ENCODE measurements at places on chromosomes 1 and 21.

DNA sequence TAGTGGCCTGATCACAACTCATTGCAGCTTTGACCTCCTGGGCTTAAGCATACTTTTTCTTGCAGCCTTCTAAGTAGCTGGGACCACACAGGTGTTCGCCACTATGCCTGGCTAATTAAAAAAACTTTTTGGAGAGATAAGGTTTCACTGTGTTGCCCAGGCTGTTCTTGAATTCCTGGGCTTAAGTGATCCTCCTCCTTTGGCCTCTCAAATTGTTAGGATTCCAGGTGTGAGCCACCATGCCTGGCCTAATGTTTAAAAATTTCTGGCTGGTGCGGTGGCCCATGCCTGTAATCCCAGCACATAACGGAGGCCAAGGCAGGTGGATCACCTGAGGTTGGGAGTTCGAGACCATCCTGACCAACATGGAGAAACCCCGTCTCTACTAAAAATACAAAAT is 24.4 kb downstream of the YTHDF2 start:
- no peak for DNase-seq

- DNase-seq: no peak
Observed at GRCh38 chr21:34761758-34762330, 93.0 kb downstream of the CLIC6 start.

DNA sequence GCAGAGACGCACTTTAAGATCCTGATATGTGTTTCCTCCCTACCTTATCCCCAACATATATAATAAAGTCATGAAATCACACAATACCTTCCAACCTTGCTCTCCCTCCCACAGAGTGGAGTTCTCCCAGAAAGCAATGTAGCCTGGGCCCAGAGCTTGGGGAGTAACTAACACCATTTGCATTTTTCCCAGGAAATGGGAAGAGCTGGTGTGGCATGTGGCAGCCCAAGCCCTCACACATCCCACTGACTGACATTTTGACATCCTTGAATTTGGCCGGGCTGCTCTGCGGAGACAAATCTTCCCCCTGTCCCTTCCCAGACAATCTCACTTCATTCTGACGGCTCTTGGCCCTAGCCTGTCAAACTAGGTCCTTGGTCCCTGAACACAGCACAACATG is 37.0 kb upstream of the ATP2B4 start:
- no peak for DNase-seq

DNA sequence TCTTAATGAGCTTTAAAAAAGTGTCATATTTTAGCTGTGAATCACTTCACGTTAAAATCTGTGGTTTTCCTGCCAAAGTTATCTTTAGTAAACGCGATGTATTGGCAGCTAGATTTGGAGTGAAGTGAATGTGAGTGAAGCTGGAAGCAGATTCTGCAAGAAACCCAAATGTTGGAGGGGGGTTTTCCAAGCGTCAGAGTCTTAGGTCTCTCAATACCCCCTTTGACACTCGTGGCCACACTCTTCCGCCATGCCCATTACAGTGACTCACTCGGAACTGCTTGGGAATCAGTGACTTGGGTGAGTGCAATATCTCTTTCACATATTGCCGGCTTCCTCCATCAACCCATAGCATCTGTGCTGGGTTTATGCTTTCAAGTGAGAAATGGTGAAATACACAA is 17.5 kb downstream of the B3GALT5 start:
- no peak for DNase-seq

DNA sequence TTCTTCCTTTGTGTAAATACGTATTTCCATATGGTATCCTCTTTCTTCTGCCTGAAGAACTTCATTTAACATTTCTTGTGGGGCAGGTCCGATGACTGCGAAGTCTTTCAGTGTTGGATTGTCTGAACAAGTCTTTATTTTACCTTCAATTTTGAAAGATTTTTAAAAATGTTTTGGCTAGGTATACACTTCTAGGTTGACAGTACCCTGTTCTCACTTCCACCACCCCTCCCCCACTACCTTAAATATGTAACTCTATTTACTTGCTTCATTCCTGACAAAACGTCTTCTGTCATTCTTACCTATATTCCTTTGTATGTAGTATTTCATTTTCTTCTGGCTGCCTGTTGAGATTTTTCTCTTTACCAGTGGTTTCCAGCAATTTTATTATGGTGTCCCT is 85.7 kb upstream of the ARTN start:
- no peak for DNase-seq

DNA sequence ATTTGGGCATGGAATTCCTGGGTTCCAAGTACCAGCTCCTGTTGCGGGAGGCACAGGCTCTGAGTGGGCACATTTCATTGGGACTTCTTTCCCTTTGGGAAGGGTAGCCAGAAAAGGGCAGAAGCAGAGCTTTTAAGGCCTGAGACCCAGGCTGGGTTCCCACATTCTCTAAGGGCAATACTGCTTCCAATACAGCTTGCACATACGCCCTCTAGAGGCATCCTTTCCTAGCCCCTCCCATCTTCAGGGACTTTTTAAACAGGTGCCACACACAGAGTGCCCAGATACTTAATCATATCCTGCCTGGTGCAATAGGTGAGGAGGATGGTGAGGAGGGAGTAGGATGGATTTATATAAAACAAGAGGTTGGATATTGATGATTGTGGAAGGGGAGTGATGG is 5.7 kb downstream of the GPR88 start:
- no peak for DNase-seq

GRCh38 chr1:60090655-60091054 is 17.1 kb upstream of the C1orf87 start:
- no peak for DNase-seq

DNA sequence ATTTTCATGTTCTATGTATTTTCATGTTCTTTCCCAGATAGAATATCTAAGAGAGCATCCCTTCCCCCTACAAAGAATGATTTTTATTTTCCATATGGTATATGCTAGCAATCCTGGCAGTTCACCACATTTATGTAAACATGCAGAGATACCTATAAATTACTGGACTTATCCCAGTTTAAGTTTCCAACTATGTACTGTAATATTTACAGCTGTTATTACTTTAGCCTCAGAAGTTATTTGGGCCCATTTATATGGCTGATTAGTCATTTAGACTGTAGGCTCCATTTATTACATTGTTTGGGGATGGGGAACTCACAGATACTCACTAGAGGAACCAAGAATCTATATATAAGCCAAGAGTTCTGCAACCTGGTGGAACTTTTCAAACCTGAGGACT is 84.8 kb upstream of the WARS2 start:
- no peak for DNase-seq

DNA sequence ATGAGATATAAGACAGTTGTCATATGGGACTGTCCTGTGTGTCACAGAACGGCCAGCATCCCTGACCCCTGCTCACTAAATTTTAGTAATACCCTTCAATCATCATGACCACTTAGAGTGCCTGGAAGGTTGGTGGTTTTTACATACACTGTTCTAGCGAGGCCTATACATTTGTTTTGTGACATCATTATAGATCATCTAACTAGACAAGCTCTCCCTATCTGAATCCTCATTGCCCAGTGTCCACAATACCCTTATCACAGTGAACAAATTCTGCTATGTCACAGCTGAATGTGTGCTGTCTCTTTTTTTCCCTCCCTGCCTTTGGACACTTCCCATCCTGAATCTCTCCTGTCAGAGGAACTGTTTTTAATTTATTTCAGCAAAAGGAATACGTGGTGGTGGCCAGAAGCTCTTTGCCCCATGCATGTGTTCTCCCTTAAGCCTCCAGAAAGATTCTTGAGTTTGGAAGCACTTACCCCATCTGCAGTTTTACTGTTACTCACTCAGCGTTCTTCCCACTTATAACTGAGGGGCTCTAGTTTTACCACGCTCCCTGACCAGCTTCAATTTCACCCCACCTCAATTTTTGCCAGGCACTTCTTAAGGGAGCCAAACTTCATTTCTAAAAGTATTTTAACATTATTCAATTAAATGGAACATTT is 70.3 kb downstream of the OLFML2B start:
- no peak for DNase-seq

- DNase-seq: no peak
Observed at GRCh38 chr1:33375316-33375715, 54.4 kb upstream of the A3GALT2 start.

GRCh38 chr1:25088946-25089345 is 143.4 kb downstream of the SYF2 start:
- no peak for DNase-seq

DNA sequence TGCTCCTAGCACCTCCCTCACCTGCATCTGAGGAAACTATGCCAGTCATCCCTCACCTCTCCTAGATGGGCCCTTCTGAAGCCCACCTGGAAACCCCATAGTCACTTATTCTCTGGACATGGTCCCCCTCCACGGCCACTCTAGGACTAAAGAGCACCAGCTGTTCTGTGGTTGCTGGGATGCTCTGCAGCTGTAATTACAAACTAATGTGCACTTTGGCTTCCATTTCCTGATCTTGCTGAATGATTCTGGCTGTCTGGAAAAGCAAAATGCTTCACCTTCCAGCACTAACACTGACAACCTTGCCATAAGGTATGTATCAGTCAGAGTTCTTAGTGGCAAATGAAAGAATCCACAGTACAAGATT is 48.7 kb upstream of the PSEN2 start:
- no peak for DNase-seq

GRCh38 chr1:78333502-78333901 is 157.3 kb upstream of the PTGFR start:
- no peak for DNase-seq

GRCh38 chr1:113610372-113610771 is 148.9 kb downstream of the PHTF1 start:
- DNase-seq: no peak

DNA sequence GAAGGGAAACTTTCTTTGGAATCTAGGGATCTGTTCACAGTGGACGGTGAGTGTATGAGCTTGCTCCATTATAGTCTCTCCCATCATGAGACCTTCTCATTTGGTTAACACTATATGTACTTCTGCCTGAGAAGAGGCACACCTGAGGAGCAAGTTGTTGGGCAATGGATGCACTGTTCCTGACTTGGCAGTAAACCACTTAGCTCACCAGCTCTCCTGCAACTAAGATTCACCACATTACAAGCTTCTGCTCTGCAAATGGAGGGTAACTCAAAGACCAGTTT is 10.2 kb downstream of the MACF1 start:
- DNase-seq: no peak

DNA sequence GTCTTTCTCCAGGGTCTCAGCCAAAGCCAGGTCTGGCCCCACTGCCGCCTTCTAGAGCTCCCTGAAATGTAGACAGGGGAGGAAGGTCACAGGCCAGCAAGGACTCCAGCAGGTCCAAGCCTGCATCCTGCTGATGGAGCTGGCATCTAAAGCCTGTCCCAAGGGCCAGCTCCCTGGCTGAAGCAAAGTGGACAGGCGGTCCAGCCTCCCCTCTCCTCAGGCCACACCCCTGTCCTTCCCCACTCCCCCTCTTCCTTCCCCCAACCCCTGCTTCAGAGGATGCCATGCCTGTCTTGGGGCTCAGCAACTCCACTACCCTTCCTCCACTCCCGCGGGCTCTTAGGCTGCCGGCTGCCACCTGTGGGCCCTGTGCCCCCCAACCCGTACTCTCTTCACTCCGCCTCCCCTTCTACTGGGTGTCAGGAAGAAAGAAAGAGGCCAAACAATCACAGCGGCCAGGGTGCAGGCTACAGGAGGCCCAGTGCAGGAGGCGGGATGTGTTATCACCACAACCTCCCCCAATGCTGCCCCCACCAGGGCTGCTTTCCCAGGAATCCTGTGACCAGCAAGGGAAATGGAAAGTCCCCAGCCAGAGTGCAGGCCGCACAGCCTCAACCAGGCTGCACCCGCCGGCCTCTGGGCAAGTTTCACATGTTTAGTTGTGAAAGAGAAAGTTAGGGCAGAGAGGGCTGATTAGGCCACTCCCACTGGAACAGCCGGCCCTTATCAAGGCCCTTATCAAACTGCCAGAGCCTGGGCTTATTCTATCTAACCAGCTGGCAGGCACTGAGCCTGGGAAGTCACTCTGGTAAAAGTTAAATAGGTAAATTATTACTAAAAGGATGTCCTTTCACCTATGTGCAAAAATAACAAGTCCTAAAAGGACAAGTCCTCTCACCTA is 34.1 kb downstream of the ACOT7 start:
- no peak for DNase-seq

- no peak for DNase-seq
Observed at GRCh38 chr1:52364235-52364839, 1.7 kb downstream of the CC2D1B start.

GRCh38 chr1:91245435-91245834 is 159.2 kb downstream of the HFM1 start:
- DNase-seq: no peak

DNA sequence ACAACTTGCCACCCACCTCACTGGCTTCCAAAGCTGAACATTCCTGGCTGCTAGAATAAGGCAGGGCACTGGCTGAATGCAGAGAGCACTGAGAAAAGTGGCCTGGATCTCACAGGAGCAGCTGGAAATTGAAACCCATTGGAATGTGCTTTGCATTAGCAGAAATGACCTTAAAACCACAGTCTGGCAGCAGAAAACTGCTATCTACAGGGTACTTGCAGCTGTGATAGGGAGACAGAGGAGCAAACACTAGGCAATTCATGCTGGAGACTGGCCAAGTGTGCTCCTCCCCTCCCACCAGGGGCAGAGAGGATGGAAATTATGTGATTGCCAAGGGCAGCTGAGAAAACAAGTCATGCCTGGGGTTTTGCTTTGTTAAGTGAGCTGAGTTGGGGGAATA is 47.2 kb downstream of the HSD3B1 start:
- no peak for DNase-seq

DNA sequence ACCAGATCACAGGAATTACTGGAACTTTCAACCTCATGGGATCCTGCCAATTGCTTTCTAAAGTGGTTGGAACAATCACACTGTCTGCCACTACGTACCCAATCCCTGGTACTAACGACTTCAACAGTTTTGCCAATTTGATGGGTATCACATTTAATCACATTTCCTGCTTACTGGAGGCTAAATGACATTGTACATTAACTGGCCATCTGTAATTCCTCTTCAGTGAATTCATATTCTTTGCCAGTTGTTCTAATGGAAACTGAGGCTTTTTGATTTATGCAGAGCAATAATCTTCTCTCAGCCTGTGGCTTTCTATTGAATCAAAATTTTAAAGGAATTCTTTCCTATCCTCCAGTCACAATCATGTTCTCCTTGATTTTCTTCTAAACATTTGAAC is 38.2 kb downstream of the LGALS8 start:
- no peak for DNase-seq

- no peak for DNase-seq
Observed at GRCh38 chr1:235502601-235503402, 1.4 kb downstream of the B3GALNT2 start.

- DNase-seq: no peak
Observed at GRCh38 chr1:246004301-246004700, 502.8 kb downstream of the SMYD3 start.

- no peak for DNase-seq
Observed at GRCh38 chr1:66943361-66943969, 18.7 kb downstream of the MIER1 start.

GRCh38 chr21:45376459-45377324 is 28.3 kb upstream of the COL18A1 start:
- DNase-seq: no peak

- DNase-seq: no peak
Observed at GRCh38 chr1:192587386-192588266, 12.1 kb downstream of the RGS1 start.

Measured in NCI-H2171 (cell line).